NCI-H1930 (cell line): ENCODE measurements at places on chromosomes 2 and 18.

DNA sequence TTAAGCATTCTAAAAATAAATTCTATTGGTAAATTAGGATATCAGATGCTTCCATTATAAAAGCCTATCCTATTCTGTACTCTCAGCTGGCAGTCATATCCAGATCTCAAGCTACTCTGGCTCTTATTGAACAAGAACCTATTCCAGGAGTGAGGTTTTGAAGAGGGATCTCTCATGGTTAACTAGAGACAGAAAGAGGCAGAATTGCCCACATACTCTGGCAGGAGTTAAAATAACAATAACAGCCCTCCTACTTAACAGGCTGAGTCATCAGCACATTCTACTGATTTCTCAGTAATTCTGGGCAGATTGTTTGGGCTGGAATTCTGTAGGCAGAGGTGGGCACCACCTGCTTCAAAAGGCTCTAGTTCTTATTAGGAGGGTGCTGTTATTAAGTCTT lies 142.0 kb upstream of the UNC80 start:
- DNase-seq = no peak

DNA sequence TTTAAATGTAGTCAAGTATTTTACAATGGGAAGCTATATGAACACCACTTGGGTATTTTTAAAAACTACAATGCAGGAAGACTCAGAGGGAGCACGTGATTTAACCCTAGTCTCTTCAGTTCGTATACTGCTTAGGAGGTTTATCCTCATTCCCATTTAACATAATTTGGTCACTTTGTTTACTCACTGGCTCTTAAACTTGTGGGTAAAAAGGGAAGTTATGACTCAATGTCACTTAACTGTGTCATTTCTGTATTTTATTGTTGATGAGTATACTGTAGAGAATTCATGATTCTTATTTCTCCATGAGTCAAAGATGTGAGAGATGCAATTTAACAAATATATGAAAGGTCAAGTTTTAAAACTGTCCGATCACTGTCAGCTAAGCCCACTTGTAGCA lies 48.2 kb downstream of the SLC66A3 start:
- no peak for DNase-seq

GRCh38 chr2:219398721-219399363 lies 11.1 kb upstream of the DNPEP start:
- DNase-seq = peak; percentile 69

DNA sequence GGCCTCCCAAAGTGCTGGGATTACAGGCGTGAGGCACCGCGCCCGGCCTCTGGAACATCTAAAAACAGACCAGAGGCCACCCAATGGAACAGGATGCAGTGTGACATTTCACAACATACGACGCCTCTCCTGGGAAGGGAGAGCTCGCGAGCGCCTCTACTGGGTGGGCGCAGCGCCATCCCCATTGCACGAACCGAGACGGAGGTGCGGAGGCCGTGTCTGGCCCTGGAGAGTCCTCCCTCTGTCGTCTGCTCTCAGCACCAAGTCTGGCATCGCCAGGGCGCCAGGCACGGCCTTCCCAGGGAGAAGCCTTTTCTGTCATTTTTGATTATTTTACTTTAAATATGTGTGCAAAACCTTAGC lies 9.4 kb upstream of the GBX2 start:
- peak; percentile 73 for DNase-seq

DNA sequence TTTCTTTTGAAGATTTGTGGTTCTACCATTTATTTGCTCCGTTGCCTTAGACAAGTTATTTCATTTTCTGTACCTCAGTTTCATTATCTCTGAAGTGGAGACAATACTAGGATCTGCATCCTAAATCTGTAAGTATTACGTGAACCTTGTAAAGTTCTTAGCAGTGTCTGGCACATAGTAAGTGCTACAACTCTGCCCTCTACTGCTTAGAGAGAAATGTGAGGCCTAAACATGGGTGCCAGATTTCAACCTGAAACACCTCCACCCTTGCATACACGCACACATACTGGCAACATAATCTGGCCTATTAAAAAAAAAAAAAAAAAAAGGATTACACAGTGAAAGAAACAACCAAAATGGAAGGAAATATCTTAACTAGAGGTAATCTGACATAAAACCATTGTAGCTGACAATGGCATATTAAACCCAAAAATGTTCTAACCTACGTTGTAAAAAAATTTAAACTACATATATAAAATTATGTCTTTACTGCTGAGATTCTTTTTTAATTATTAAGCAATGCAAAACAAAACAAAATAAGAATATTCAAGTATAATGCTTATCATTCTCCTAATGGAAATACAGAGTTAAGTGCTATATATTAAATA lies 132.6 kb downstream of the MAP2 start:
- DNase-seq = no peak

GRCh38 chr2:158214431-158214830 lies 112.8 kb downstream of the UPP2 start:
- no peak for DNase-seq

GRCh38 chr18:50039746-50040145 lies 155.2 kb downstream of the MYO5B start:
- no peak for DNase-seq

DNA sequence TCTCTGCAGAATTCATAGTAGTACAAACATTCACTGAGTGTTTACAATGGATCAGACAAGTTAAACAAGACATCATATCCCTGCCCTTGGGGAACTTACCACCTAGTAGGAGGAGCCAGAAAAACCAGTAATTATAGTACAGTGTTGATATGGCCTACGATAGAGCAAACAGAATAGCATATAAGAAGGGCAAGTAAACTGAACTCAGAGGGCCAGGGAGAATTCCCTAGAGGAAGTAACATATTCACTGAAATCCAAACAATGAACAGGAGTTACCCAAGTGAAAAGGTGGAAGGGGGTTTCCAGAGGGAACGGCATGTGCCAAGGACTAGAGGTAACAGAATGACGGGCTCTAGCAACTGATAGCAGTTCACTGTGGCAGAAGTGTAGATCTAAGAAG lies 34.1 kb downstream of the NHEJ1 start:
- DNase-seq = no peak

DNA sequence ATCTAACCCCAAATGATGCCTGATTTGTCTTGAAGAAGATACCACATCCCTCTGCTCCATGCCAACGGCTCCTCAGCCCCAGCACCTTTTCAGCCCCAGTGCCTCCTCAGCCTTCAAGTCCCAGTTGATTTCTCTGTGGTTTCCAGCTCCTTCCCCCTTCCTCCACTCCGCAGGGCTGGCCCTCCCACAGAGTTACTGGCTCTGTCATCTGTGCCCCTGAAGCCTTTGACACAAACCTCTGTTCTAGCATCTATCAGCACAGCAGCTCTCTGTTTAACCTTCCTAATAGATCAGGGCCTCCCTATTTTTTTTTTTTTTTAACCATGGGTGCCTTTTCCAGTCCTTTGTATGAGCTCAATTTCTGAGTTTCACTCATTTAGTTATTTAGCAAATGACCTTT lies 201.3 kb upstream of the CXCR4 start:
- no peak for DNase-seq

- DNase-seq = no peak
These were observed 1.7 kb upstream of the MGAT5 start for GRCh38 chr2:134252092-134252750.

GRCh38 chr2:181022652-181023051 lies 42.2 kb downstream of the UBE2E3 start:
- no peak for DNase-seq

DNA sequence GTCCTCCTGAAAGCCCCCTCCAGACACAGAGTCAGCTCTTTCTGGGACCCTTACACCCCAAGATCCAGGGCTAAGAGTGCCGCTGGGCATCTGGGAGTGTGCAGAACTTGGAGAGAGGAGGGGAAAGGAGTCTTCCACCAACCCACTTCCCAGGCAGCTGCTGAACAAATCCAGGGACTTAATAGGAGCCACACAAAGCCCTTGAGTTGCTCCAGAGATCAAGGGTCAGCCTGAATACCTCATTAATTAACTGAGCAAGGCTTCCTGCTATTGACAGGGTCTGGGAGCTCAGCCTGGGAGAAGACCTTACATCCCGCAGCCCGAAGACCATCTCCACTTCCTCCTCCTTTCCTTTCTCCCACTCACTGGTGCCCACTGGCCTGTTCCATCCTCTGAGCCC lies 108.3 kb downstream of the CELF4 start:
- no peak for DNase-seq

DNA sequence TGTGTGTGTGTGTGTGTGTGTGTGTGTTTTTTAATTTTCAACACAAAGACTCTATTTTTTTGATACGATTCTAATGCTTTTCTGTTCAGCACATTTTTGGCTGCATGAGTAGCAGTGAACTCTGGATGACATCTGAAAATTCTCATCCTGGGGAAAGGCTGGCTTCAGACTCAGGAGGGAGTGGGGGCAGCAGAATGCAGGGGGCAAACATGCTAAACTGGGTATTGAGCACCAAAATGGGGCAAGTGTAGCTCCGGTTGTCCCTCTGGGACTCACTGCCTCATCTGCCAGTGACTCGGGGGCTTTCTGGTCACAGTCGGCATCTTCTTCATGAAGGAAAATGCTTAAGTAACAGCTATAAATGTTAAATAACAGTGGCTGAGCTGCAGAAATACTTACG lies 116.8 kb upstream of the PID1 start:
- DNase-seq = no peak

DNA sequence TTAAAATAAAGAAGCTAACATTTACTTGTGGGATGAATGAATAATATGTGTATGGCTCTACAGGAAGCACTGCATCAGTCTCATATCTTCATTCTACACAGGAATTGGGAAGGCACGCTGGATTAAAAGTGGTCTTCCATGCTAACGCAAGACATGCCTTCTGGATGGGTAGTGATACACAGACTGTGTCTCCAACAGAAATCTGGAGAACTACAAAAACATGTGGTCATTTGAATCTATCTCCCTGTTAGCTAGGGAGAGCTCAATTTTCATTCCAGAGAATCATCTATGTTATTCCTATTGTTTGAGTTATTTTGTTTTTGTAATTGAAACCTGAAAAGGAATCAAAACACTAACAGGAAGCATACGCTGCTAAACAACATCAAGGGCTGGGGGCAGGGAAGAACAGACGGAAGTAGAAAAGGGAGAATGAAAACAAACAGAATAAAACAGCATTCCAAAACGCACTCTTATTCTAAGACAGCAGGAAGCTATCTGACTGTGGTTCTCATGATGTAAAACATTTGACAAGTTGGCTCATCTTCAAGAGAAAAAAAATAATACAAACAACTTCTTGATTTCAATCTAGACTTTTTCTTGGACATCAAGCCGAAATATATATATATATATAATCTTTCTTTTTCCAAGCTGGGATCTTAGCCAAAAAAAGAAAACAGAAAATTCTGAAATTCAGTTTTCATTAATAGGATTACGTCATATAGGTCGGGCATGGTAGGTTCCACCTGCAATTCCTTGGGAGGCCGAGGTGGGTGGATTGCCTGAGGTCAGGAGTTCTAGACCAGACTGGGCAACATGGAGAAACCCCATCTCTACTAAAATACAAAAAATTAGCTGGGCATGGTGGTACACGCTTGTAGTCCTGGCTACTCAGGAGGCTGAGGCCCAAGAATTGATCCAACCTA lies 31.5 kb upstream of the ASNSD1 start:
- DNase-seq = no peak

GRCh38 chr18:44627280-44627679 lies 53.4 kb upstream of the SETBP1 start:
- DNase-seq = no peak

GRCh38 chr2:30300456-30301221 lies 69.3 kb downstream of the LBH start:
- no peak for DNase-seq

DNA sequence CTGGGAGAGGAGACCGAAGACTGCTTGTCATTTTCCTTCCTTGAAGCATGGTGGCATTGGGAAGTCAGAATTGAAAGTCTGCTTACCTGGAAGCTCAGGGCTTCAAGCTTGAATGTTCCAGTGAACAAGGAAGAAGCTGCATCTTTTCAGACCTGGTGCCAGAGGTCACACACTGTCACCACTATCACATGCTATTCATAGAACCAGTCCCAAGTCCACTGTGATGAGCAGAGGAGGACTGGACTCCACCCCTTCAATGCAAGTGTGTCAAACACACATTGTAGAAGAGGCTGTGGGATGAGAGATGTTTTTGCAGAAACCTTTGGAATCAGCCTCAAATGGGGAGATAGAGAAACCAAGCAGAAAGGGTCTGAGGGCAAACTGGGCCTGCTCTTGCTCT lies 81.4 kb downstream of the LYPD1 start:
- no peak for DNase-seq

- no peak for DNase-seq
These were observed 114.1 kb upstream of the PKDCC start for GRCh38 chr2:41933585-41934320.

- no peak for DNase-seq
These were observed 48.9 kb upstream of the IL1RL1 start for GRCh38 chr2:102262216-102263129.

DNA sequence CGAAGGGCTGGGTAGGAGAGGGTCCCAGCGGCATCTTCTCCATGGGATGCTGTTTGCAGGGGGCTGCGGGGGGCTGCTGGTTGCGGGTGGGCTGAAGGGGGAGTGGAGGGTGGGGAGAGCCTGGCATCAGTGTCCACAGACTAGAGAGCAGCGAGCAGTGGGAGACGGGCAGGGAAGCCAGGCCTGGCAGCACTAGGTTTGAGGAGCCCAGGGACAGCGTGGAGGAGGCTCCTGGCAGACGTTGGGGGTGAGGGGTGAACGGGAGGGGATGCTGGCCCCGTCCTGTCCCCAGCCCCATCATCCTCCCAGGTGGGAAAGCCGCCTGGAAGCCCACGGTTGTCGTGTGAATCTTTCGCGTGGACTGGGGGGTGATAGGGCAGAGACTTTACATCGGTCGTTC lies 48.2 kb upstream of the TFCP2L1 start:
- no peak for DNase-seq

GRCh38 chr2:176854878-176855277 lies 357.7 kb upstream of the HNRNPA3 start:
- no peak for DNase-seq

DNA sequence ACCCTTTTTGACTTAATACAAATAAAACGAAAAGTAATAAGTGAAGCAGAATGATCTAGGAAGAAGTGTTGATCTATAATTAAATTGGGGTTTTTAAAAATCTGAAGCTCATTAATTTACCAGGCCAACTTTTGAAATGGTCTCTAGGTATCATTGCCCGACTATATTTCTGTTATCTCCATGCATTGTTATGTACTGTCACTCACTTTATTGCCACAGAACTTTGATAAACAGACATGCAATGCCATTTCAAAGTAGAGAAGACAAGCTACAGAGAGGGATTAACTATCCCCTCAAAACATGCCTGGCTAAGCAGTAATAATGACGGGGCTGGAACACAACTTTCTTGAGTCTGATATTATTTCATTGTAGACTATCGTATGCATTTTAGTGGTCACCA lies 147.6 kb upstream of the ITGA4 start:
- DNase-seq = no peak

- no peak for DNase-seq
These were observed 18.3 kb upstream of the GREB1 start for GRCh38 chr2:11515490-11515981.

DNA sequence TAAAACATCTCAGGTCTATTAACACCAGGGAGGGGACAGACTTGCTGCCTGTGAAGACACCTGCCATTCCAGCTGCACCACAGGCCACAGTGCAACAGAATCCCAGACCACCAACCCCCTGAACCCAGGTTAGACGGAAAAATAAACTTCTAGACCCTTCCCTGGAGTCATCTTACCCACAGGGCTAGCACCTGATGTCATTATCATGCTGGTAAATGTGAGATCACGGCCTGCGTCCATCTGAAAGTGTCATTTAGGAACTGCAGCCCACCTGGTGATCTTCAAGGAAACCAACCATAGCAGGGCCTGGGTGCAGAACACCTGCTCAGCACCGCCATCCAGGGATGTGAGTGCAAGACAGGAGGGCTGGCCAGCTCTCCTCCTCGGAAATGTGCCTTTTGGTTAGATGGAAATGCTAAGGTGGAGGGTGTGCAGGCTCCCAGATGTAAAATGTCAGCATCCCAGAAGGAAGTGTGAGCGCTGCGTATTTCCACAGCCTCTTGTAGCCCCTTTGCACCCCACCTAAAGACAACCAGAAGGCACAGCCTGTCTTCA lies 80.8 kb downstream of the PTGR3 start:
- DNase-seq = no peak
